ENCODE measurements at places on chromosomes 5 and 9.

DNA sequence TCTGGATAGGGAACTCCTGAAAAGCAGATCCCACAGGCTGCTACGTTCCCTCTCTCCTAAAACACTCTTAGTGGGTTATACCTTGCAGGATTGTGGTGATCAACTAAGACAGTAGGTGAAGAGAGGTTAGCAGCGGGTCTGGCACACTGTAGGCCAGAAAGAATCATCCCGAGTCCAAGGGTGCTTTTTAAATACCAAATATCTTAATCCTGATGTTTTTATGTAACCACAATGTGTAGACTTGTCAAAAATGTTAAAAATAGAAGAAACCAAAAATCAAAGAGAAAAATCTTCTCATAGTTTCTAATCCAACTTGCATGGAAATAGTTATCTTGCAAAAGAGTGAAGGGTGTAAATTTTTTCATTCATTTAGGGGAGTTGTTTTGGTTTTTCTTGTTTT, 52.3 kb upstream of the IFNK start:
- DNase-seq: no peak

DNA sequence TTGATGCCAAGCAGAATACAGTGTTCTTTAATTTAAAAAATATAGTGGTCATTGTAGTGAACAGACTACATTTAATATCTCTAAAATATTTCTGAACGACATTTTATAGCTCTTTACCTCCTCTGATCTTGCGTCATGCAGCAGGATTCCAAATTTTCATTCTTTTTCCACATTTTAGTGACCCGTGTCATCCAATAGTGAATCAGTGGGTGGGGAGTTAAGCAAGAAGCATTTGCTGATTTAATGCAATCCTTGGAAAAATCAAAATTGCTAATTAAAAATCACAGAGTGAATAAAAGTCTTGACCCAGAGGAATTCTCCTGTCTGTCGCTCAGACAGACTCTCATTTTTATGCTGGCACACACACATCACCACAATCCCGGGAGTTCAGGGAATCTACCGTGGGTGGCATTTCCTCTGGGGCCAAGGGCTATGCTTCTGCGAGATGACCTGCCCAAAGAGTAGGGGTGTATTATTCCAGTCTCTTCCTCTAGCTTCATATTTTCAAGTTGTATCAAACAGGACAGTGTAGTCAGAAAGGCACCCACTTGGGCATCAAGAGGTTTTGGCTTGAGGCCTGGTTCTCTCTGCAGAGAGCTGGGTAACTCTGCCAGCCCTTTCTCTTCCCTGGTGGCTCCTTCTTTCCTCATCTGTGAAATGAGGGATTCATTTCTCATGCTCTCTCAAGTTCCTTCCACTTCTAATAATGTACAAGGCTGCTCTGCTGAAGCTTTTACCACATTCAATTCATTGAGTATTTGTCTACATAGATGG, 24.8 kb upstream of the OTP start:
- DNase-seq: no peak

DNA sequence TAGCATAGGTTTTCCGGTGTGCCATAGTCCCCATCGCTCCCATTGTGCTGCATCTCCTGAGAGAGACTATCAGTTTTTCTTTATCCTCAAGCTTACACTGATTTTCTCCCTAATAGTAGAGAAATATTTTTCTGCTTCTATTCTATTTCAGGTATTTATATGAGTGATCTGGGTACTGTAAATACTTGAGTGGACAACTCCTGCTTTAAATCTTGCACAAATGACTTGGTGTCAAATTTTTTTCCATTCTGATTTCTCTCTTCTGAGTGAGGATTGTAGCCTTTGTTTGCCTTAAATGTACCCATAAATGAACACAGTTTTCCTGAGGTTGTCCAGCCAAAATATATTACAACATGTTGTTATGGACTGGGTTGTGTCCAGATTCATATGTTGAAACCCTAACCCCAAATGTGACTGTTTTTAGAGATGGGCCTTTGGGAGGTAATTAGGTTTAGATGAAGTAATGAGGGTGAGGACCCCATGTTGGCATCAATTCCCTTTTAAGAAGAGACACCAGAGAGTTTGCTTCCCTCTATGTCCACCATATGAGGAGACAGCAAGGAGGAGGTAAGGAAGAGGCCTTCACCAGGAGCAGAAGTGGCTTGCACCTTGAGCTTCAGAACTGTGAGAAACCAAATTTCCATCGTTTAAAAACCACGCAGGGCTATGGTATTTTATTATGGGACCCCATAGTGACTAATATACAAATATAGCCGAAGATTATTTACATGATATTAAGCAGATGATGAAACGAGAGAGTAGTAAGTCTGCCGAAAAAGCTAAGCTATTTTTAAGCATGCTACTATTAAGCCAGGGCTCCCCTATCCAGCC, 336.4 kb upstream of the MPDZ start:
- no peak for DNase-seq

- no peak for DNase-seq
Observed at GRCh38 chr9:101472891-101473290, 37.3 kb upstream of the ALDOB start.

- DNase-seq: no peak
Observed at GRCh38 chr9:5512658-5513452, 2.5 kb downstream of the PDCD1LG2 start.

DNA sequence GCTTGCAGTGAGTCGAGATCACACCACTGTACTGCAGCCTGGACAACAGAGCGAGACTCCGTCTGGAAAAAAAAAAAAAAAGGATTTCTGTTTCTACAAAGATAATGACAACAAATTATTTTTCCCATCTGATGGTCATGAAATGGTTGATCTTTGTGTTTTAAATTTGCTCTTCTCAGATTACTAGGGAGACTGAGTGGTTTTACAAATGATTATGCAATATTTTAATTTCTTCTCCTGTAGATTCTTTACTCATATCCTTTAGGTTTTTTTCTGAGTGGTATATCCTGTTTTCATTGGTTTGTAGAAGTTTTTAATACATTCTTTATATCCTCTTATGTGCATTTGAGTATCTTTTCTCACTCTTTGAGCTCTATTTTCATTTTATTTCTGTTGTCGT, 20.6 kb upstream of the AUH start:
- no peak for DNase-seq

DNA sequence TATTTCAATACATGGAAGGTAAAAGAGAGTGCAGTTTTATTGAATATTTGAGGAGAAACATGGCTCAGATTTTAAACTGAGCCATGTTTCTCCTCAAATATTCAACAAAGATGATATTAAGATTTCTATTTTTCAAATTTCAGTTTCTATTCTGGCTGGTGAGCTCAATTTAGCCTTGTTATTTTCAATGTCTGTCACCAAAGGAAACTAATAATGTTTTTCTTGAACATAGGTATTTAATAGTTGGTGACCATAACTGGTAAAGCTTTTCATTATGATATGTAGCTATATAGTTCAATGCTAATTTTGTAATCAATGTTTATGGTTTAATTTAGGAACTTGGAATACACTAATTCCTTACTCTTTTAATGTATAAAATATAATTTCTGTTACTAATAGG, 177.4 kb downstream of the FER start:
- DNase-seq: no peak

GRCh38 chr5:61687371-61687770, 355.3 kb downstream of the ZSWIM6 start:
- DNase-seq: no peak

DNA sequence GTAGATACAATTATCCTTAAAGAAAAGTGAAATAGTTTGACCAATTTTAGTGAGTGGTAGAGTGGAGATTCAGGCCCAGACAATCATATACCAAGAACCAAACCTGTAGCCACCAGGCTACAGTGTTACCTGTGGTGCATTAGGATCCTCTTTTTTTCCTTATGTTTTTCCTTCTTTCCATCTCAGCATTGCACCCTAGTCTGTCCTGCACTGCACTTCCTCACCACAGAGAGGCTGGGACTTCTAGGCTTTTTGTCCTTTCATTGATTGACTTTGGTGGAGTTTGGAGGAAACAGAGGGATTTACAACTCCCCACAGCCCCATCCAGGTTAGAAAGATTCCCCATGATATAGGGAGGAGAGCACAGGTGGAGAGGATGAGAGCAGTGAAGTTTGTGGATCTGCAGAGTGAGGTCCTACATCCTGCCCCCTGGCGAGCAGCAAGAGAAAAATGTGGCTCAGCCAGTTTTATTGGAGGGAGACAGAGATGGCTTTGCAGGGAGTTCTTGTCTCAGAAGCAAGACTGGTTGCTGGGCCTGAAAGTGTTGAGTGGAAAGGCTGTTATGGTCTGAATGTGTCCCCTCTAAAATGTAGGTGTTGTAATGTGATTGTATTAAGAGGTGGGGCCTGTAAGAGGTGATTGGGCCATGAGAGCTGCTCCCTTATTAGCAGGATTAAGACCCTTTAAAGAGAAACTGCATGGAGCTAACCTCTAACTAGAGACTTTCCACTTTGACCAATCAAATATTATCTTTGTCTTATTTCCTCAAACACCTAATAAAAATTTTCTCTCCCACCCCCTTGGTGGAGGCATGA, 36.2 kb downstream of the KIF4B start:
- DNase-seq: peak; percentile 84

DNA sequence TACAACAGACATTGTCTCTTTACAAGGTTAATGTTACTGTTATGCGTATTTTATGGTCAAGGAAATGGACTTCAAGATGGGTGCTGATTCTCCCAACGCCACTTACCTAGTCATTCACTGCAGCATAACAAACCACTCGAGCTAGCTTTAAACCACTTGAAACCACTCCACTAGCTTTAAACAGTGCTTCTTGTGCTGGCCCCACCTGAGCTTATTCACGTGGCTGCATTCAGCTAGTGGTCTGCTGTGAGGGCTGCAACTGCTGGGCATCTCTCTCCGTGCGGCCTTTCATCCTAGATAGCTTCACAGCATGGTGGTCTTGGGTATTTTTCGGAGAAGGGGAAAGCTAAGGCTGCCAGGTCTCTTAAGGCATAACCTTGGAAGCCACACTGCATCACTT, 3.5 kb upstream of the HRH2 start:
- no peak for DNase-seq

DNA sequence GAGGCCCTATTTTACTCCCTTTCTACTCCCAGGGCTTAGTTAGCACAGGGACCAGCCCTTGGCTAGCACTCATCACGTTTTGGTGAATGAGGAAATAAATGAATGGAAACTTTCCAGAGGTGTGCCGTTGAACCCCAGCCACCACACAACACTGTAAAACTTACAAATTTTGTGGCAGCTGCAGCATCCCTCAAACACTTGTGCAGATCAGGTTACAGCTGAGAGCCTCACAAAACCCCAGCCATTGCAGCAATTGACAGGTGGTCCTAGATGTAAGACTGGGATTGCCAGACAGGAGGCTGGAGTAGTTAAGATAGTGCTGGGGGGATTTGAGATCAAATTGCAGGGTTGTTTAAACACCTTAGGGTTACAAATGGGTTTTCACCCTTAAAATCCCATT, 482.2 kb upstream of the KIF2A start:
- no peak for DNase-seq

DNA sequence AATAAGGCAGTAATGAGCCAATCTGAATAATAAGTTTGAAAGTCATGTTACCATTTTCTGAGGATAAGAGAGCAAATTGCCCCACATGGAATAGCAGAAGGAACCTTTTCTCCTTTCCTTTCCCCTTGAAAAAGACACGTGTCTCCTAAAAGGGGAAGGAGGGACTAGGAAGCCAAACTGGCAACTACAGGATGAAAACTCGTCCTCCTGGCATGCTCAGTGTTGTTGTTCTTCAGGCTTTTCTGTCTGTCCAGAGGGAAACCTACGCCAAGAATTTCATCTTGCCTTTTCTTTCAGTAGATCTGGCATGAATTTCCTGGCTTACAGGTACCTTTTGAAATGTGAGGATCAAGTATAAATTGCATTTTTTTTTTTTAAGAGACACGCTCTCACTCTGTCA, 355.9 kb upstream of the TLE4 start:
- no peak for DNase-seq

- no peak for DNase-seq
Observed at GRCh38 chr5:33439905-33440481, 772 bp upstream of the TARS1 start.

- no peak for DNase-seq
Observed at GRCh38 chr5:119078861-119079260, 8.0 kb downstream of the DMXL1 start.

DNA sequence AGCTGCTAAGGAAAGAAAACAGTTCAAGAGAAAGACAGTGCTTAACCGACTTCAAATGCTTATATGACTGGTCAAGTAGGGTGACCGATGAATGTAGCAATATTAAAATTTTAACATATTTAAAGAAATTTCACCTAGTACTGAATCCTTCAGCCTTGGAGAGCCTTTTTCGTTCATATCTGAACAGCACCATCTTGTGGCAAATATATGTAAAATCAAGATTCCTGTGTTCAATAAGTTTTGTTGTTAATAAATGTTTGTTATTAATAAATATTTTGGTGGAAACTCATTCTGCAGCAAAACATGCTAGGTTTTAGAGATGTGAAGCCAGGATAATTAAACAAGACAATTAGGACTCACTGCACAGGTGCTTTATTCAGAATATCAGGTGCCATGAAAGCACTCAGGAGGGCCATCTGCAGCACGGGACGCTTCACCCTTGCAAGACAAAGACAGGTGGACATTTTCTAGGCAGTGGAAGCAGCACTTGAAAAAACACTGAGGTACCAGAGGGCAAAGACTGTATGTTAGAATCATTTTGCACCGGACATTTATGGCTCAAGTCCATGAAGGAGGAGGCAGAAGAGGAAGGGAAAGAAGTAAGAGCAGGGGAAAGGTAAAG, 15.6 kb downstream of the TICAM2 start:
- DNase-seq: no peak

DNA sequence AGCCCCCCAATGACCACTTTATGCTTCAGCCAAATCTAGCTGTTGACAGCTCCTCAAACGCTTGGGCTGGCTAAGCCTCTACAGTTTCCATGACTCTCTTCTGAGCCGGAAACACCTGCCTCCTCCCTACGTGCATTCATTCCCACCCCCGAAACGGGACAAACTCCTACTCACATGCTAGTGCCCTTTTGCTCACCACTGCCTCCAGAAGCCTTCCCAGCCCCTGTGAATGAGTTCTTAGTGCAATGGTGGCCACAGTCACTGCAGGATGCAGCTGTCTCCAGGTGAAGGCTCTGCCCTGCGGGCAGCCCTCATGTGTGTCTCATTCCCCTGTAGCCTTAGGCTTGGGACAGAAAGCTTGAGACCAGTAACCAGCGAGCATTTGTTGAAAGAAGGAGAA, 68.8 kb upstream of the DAB2IP start:
- peak; percentile 63 for DNase-seq

DNA sequence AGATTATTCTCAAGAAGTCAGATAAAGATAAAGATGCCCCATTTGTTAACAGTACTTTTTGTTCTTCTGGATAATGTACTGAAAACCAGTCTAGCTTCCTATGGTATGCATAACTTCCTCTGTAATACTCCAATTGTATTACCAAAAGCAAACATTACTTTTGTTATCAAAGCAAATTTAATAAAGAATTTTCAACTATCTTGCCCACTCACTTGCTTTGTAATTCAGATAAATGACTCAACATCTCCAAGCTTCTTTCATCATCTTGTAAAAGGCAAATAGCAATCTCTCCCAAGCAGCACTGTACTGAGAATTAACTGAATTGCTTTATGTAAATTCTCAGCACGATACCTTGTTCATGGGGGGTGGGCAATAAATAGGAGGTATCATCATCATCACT, 98.3 kb downstream of the NFIB start:
- DNase-seq: no peak
